ENCODE measurements at places on chromosomes 5 and 9.

- no peak for DNase-seq
These were observed 345 bp upstream of the PRRC1 start for GRCh38 chr5:127517110-127517479.

- DNase-seq, result no peak
These were observed 1.1 kb upstream of the S1PR3 start for GRCh38 chr9:88990041-88990728.

GRCh38 chr5:178569485-178569884 lies 20.7 kb downstream of the COL23A1 start:
- no peak for DNase-seq

- no peak for DNase-seq
These were observed 74.1 kb downstream of the AOPEP start for GRCh38 chr9:94800424-94801117.

DNA sequence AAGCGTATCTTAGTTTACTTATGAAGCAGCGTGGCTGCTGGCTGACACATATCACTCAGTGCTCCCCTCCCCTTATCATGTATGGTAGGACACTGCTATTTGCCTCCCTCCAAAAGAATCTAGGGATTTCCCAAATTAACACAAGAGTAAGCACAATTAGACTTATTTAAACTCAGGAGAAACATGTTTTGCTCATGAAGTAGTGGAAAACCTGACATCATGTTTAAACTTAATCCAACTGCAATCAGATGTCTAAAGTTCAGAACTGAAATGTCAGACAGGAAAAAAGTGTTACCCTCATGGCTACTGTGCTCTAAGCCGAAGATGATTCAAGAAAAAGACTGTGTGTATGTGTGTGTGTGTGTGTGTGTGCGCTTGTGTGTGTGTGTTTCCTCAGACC lies 324.1 kb upstream of the TNC start:
- DNase-seq, result no peak

- DNase-seq, result no peak
These were observed 336.9 kb downstream of the DRD1 start for GRCh38 chr5:175107028-175107588.

GRCh38 chr9:112430006-112430522 lies 50.2 kb downstream of the HSDL2 start:
- DNase-seq, result no peak

DNA sequence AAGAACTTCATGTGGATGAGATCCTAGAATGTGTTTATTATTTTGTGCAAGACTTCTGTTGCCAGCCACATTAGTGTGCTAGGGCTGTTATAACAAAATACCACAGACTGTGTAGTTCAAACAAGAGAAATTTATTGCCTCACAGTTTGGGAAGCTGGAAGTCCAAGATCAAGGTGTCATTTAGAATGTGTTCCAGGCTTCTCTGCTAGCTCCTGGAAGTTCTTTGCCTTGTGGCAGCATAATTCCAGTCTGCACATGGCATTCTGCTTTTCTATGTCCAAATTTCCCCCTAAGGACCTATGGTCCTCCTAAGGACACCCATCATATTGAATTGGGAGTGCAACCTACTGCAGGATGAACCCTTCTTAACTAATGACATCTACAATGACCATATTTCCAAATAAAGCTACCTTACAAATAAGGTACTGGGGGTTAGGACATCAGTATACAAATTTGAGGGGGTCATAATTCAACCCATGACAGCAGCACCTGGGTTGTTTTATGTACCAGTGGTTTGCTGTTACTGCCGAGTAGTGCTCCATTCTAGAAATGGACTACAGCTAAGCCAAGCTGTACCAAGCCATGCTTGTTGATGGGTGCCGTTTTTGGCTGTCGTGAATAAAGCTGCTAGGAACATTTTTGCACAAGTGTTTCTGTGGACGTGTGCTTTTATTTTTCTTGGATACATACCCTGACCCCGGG lies 52.7 kb downstream of the DAPK1 start:
- no peak for DNase-seq

DNA sequence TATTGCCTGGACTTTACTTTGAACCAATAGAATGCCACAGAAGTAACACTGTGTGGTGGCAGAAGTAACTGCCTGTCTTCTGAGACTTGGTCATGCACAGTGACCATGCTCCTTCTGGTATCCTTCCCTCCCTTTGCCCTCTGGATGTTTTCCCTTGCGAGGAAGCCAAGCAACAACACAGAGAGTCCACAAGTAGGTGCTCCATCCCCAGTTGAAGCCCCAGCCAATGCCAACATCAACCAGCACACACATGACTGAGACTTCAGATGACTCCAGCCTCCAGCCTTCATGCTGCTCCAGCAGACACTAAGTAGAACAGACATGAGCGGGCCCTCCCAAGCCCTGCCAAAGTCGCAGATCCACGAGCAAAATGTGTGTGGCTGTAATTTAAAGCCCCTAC lies 129.6 kb downstream of the EPB41L4A start:
- no peak for DNase-seq
